DMS53 (cell line): ENCODE measurements at places on chromosomes 2 and 18.

- DNase-seq: no peak
These were observed 1.5 kb downstream of the RAX start for GRCh38 chr18:59271606-59272220.

DNA sequence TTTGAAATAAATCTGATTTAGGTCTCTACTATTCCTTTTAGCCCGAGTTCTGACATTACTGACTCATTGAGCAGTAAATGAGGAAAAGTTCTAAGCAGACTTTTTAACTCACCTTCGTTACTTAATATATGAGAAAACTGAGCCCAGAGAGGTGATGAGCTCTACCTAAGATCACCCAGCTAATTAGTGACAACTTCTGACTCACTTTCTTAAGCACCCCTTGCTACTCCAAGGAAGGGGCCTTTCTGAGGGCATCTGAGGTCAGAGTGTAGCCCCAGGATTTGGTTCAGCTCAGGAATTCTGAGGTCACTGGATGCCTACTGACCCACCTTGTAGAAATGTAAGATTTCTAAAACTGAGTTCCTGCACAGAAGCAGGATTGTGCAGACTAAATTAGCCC is 102.2 kb upstream of the FZD5 start:
- DNase-seq: no peak

- no peak for DNase-seq
These were observed 10.7 kb upstream of the TAF1B start for GRCh38 chr2:9832586-9832985.

GRCh38 chr18:38843291-38843690 is 1277.7 kb upstream of the CELF4 start:
- DNase-seq: no peak

DNA sequence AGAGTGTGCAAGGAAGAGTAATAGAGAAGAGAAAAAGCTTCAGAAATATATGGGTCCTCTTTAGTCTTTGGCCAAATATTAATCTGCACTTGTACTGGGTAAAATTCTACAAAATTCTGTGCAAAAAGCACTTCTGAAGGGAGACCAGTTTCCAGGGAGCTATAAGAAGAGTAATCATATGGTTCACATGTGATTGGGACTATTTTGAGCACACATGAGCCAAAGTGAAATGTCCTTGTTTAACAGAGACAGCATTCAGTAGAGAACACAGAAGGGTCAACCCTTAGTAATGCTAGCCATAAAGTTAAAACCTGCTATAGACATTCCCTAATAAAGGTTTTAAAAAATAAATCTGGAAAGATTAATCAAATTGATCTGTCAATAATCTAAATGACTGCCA is 49.3 kb upstream of the ACVR1C start:
- no peak for DNase-seq

DNA sequence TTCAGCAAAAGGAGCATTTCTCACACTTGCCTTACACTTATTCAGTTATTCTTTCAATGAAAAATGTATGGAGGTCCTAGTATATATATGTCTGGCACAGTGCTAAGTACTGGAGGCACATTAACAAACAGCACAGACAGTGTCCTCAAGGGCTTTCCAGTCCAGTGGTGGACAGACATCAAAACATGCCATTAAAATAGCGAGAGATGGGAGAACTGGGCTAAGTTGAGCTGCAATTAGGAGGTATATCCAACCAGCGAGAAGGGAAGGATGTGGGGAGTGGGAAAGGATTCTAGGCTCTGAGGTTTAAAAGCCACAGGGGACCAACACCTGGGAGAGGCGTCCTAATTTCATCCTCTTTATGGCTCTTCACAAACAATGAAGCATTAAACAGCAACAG is 127.5 kb upstream of the TTC39C start:
- DNase-seq: no peak

GRCh38 chr18:48486754-48487153 is 52.1 kb upstream of the CTIF start:
- no peak for DNase-seq

DNA sequence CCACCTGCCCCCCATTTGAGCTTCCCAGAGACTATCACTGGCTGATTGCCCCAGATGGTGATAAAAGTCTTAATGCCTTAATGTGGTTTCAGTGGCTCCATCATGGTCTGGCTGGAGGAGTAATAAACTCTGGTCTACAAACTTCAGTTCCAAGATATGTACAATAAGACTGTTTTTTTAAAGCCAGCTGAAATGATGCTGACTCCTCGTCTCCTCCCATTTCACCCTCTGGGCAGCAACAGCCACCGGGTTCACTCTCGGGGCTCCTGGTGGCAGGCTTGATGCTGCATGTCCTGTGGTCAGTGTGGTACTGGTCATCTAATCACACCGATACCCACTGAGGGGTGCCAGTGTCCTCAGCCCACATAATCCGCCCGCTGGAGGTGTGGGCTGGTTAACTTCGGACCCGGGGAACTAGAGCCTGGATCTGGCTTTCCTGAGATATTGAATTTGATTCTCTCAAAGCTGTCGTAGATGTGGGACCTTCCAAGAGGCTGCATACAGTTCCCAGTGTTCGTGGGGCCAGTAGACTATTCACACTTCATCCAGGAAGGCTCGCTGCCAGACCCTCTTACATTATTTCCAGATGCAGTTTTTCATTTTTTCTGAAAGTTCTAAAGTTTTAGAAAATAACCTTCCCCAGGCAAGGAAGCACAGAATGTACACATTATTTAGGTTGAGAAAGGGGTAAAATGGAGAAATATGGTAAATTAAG is 95.3 kb downstream of the GALR1 start:
- no peak for DNase-seq

DNA sequence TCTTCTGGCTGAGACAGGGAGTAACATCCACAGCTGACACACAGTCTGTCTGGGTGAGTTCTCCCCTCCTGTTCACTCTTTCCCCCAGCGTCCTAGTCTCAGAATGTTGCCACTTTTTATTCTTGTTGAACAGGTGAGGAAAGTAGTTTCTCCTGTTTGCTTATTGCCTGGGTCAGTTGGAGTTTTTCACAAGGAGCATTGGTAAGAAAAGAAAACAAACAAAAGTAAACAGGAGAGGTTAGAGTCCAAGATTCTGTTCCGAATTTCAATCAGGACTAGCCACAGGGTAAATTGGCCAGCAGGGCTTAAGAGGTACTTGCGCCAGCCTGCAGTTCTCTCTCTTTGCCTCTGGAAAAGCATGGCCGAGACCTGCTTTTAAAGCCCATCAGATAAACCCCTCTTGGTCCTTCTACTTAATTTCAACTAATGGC is 255.0 kb upstream of the EPAS1 start:
- DNase-seq: no peak

GRCh38 chr18:49728542-49728941 is 84.8 kb downstream of the ACAA2 start:
- DNase-seq: peak; percentile 91

GRCh38 chr2:128834207-128834879 is 515.7 kb upstream of the HS6ST1 start:
- DNase-seq: no peak

GRCh38 chr2:47815764-47816163 is 32.8 kb downstream of the MSH6 start:
- DNase-seq: no peak

DNA sequence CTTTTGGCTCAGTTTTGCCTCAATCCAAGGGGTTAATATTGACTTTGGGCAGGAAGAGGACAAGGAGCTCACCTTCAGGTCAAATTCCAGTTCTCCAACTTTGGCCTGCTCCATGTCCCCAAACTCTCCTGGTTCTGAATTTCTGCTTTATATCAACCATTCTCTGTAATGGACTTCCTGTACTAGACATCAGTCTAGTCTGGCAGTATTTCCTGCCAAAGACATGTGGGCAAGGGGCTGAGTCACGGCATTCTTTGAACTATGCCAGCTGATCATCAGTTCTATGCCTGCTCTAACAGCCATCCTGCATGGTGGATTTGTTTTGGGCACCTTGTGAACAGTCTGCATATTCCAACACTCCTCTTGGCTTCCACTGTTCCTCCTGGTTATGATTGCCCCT is 199.4 kb downstream of the ZEB2 start:
- peak; percentile 4 for DNase-seq

DNA sequence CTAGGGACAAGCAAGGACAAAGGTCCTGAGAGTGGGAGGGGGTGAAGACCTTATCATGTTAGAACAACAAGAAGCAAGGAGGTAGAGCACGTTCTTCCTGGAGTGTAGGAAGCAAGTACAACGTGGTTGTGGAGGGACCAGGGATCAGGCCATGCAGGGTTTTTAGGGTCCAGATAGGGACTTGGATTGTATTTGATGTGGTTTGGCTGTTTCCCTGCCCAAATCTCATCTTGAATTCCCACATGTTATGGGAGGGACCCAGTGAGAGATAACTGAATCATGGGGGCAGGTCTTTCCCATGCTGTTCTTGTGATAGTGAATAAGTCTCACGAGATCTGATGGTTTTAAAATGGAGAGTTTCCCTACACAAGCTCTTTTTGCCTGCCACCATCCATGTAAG is 53.2 kb downstream of the ICA1L start:
- DNase-seq: no peak

- DNase-seq: peak; percentile 79
These were observed 339.7 kb upstream of the SLC14A2 start for GRCh38 chr18:45275367-45276113.

DNA sequence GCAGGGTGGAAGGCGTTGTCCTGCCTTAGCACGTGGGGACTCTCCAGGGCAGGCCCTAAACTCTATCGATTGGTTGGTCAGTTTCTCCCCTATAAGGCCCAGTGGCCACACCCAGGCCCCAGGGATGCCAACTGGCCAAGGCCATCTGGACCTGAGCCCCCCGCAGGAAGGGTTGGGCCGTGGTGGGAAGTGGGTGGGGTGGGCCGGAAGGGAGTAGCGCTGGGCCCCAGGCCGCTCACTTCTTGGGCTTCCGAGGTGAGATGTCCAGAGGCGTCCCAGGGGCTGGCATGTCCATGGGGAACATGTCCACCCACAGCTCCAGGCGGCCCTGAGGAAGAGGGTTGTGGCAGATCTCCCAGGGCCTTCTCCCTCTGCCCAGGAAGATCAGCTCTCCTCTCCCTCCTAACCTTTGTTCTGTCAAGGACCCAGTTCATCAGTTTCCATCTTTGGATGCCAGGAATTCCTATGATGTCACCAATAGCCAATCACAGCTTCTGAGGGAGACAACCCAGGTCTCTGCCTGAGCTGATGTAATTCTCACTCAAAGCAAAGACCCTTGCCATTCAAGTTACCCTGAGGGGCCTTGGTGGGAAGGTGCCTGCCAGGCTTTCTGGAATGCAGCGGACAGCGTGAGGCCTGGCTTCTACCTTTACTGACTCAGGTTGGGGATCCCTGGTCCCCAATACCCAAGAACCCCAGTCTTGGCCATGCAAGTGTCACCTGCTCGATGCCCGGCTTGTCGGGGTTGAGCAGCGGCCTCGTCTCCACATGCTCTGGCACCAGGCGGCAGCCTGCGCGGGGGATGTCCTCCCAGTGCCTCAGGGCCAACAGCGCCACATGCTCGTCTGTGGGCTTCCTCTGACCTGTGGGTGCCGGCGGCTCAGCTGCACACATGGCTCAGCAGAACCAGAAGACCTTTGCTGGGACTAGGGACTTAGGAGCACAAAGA is 14.4 kb downstream of the OTOF start:
- peak; percentile 20 for DNase-seq

- no peak for DNase-seq
These were observed 28.4 kb downstream of the FBXO48 start for GRCh38 chr2:68438455-68439303.

DNA sequence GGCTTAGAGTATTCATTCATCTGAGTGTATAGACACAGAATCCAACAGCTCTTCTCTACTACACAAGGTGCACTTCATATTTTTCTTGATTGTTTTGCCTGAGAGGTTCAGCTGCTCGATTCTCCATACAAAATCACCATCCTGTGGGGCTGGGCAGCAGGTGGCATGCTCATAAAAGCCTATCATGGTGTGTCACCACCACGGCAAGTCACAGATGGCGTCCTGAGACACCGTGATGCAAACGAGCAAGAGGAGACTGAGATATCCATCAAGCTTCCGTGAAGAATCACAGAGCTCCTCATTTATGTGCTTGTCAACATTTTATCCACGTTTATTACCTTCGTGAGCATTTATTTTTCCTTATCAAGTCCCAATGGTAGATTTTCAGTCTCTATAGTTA is 22.4 kb upstream of the NRP2 start:
- peak; percentile 75 for DNase-seq

GRCh38 chr2:42089340-42089925 is 41.6 kb downstream of the PKDCC start:
- DNase-seq: peak; percentile 22

DNA sequence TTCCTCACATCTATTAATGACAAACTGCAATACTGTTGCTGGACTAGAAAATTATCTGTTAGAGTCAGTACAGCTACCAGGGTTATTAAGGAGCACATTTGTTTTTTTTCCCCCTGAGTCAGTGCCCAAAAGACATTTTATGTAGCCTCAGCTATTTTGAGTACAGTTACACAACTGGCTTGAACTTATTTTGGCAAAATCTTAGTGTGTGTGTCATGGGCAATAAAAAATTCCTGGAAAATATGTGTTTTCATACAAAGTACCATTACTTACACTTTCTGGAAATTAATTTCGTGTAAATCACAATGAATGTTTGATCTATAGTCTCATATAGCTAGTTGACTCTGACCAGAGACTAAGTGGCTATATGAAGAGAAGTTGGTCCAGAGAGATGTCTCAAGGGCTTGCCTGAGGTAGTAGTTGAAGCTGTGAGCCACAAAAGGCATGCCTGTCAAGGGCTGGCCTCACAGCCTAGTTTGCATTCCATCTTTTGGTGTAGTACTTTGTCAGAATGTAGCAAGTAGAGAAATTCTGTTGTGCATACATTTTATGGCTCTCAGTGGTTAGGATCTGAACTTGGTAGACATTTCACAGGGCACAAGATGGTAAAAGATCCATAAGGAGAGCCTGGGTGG is 283.4 kb downstream of the MTX2 start:
- DNase-seq: no peak
